Hematopoietic multipotent progenitor cell treated with erythropoietin and hydrocortisone succinate and interleukin-3 and kit ligand, for 6 days (in vitro differentiated cells): ENCODE measurements at places on chromosomes 1 and 21.

GRCh38 chr1:151970128-151970527 is 23.5 kb downstream of the S100A10 start:
- no peak for DNase-seq

DNA sequence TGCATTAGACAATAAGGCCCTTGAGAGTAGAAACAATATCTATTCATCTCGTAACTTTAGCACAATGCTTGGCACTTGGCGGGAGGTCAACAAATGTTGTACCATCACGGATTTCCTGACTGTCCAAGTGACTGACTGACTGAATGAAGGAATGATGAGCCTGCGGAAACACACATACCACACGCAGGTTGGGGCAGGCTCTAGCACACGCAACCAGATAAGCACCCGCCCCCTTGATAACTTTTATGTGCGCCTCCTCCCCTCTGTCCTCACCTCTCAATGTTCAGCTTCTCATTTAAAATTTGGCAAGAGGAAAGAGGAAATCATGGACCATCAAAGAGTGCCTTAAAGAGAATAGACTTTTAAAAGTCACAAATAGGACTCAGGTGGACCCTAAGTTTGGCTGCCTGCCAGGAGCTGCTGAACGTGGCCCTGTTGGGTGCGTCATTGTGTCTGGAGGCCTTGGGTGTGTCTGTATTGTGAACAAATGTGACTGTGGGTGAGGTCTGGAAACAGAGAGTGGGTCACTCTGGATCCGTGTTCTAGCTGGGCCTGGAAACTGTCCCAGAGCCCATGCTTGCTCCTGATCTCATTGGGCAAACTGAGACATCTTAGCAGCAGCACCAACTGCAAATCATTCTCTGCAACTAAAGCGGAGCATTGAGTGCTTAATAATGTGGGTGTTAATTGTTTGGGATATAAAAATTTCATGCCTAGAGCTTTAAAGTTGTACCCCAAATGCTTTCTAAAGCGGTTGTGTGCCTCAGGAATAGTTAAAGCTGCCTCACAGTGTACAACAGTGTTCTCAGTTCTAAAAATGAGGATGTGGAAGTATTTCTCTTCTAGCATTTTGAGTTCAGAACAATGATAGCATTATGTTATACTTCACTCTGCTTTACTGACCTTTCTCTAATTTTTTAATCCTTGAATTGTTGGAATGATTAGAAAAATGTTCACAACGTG is 47.6 kb upstream of the ABCG1 start:
- peak; percentile 28 for DNase-seq

DNA sequence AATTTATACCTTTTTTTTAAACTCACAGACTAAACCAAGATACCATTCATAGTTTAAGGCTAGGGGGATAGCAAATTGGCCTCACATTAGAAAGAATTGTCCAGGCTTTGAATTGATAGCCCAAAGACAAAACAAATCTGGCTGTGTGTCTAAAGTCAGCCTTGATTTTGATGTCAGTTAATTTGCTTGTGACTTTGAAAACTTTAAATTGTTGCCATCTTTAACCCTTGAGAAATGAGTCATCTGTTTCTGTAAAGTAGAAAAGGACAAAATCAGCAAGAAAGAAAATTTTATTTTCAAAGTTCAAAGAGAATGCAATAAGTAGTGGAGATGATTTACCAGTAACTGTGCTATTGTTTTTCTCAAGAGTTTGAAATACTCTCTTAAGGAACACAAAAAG is 184.5 kb downstream of the RGS7 start:
- DNase-seq, result no peak

- DNase-seq, result no peak
These were observed 10.8 kb downstream of the FOXD2 start for GRCh38 chr1:47448462-47449222.
